ENCODE measurements at places on chromosomes 1 and 21.

GRCh38 chr1:155971910-155972809, 6.2 kb downstream of the ARHGEF2 start:
- no peak for DNase-seq

GRCh38 chr1:5594056-5594956, 397.9 kb downstream of the NPHP4 start:
- no peak for DNase-seq

DNA sequence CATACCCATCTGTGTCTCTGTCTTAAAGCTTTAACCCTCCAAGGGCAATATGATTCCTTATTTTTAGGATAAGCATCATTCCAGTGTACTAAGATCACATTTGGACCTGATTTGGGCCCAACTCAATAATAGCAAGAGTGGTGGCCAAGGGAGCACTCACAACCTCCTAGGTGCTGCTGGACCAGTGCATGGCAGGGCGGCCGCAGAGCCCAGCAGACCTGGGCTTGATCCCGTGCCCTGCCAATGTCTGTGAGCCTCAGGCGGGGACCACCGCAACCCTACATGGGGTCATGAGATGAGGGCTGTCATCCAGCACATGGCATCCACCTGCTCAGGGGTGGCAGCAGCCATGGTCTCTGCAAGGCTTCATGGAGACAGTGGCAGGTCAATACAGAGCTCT, 201.8 kb upstream of the TMEM51 start:
- no peak for DNase-seq

DNA sequence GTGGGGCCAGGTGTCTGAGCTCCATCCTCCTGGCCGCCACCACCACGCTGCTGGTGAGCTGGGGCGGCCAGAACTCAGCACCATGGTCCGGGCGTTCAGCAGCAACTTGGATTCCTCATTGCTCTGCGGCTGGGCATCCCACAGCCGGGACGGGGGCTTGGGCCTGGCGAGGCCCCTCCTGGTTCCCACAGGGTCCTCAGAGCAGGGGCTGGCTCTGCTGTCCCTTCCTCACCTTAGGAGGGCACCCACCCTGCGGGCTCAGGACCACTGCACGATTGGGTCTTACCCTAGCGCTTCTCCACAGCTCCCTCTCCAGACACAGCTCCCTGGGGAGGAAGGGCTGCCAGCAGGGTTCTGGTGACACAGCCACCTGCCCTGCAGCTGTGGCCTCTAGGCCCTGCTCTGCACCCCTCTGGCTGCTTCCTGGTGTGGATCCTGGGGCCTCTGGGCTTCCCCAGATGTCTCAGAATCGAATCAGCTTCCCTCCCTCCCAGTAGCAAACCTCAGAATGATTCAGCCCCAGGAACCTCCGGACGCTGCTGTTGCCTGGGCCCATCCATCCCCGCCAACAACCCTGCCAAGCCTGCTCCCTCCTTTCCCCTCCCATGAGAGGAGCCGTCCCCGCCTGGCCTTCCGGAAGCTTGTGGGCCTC, 25.0 kb downstream of the CRYAA start:
- no peak for DNase-seq

- DNase-seq, result no peak
These were observed 161.3 kb downstream of the NTPCR start for GRCh38 chr1:233111731-233112130.

DNA sequence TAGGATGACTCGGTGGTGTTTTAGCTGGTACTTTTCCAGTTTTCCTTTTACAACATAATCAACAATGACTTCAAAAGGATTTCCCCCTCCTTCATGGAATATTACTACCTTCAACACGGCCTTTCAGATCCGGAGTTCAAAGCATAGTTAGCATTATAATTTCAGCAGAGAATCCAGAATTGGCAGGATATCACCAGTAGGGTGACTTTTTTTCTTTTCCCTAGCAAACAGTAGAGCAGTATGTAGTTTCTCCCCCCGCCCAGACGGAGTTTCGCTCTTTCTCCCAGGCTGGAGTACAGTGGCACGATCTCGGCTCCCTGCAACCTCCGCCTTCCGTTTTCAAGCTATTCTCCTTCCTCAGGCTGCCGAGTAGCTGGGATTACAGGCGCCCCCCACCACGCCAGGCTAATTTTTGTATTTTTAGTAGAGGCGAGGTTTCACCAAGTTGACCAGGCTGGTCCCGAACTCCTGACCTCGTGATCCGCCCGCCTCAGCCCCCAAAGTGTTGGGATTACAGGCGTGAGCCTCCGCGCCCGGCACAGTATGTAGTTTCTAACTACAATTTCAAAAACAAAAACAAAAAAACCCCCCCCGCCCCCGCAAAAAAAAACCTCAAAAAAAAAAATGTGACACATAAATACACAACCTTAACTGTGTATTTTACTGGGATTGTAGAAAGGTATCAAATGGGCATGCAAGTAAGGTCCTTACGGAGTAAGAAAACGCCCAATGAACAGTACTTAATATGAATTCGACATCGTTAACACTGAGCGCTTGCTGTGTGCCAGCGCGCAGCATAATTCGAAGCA, 1.5 kb upstream of the COX20 start:
- no peak for DNase-seq

GRCh38 chr21:43025636-43026180, 49.9 kb downstream of the CBS start:
- DNase-seq, result no peak

GRCh38 chr1:204692841-204693356, 7.4 kb upstream of the LRRN2 start:
- no peak for DNase-seq

GRCh38 chr1:17400725-17401341, 28.8 kb downstream of the PADI6 start:
- DNase-seq, result no peak

DNA sequence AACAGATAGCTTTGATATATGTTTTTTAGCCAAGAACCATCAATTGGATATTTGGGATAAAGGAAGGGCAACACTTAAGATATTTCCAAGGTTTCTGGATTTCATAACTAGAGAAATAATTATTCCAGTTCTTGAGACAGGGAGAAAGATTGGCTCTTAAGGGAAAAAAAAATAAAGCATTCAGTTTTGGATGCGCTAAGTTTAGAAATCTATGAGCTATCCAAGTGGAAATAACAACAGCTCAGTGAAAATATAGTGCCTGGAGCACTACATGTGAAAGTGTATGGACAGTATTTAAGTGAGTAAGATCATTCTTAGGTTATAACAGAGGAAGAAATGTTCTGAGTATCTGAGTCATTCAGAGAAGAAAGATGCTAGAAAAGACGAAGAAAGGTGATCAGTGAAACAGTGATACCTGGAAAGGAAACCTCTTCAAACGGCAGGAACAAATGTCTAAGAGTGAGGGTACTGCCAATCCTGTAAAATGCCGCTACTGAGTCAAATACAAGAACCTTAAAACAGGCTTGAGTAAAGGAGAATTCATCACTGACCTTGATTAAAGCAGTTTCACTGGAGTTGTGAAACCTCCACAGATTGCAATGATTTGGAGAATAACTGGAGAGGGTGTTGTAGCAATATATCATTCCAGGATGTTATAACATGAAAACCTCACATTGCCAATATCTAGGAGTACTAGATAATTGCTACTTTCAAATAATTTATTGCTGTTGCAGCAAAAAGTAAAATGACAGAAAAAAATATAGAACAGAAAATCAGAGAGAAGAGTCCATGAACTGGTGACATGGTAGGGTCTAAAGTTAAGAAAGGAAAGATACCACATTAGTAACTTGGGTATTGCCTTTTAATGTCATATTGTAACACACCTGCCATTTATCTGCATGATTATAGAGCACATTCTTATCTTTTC, 482.1 kb upstream of the RGS18 start:
- DNase-seq, result no peak

DNA sequence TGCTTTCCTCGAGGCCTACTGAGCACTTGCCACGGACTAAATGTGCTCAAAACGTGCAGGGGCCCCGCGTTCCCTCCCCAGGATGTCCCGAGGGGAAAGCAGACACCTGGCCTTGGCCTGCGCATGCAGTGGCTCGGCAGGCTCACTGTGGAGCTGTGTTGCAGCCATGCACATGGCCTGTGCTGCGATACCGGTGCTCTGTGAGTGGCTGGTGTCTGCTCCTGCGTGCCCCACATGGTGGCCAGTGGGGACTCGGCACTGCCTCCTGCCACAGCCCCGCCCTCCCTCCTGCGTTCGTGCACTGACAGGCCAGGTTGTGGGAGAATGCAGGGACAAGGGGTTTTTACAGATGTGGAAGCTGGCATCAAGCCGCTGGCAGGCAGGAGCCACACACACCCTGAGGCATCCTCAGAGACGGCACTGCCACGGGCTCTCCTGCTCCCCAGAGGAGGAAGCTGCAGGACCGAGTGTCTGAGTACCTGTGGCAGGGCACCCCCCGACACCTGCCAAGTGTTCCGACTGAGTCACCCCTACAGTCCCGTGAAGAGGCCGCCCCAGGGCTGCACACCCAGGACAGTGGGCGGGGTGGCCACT, 16.9 kb upstream of the PTTG1IP start:
- DNase-seq, result no peak

- no peak for DNase-seq
These were observed 185.6 kb downstream of the CLEC20A start for GRCh38 chr1:178311164-178311563.

DNA sequence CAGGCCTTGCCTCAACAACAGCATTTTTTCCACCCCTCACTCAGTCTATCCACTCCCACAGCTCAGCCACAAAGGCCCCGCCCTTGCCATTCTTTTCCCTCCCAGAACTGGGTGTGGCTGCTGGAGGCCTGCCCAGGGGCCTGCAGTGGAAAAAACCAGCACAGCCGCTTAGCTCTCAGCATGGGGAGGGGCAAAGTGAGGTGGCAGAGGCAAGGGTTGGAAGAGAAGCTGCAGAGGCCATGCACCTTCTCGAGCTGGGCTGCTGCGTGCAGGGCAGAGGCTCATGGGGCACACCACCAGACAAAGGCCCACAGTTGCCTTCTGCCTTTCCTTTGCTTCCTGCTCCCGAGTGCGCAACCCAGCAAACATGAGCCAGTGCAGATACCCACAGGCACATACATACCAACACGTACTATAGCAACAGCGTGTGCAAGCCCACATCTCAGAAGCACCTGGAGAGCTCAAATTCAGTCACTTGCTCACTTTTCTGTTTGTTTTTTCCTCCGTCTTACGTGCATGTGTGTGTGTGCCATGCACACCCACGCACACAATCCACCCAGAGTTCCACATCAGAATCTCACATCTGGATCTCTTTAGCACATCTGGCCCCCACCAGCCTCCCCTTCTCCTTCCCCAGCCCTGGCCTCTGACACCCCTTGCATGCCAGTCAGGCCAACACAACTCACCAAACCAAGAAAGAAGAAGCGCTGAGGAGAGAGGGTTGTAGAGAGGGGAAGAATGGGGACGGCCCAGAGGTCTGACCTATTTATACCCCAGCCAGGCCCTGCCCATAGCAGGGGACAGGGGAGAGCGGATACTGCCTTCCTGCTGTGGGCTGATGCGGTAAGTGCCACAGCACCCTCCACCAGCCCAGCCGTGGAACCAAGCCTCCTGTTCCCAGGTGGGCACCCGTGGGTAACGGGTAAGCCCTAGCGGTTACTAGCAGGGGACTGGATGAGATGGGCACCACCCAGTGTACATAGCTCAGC, at the start of gene S100A4:
Gene S100A4 (minus strand): TSS at position 740 of the 989 bp plus-strand sequence. CDS start 1,012 bp downstream, outside the sequence.
- no peak for DNase-seq

DNA sequence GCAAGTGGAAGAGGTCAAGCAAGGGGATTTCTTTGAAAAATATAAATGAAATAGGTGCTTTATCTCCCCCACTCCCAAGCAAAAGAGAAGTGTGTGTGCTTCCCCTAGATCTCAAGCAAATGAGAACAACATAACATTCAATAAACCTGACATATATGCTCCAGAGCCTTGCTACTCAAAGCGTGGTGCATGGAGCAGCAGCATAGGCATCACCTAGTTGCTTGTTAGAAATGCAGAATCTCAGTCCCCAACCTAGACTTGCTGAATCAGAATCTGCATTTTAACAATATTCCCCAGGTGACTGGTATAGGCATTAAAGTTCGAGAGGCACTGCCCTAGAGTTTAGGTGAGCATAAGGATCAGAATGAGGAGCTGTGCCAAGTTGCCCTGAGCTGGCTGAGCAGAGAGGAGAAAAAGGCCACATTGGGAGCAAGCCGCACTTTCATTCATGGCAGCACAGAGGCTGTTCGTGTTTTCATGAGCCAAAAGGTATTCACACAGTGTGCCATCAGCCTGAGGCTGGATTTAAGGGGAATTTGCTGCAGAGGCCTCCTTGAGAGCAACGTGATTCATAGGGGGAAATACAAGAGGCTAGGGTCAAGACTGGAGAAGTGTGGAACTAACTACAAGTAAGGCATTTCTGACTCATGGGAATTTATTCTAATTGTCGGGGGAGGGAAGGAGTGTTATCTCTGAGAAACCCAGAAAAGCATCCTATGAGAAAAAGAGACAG, 14.3 kb upstream of the LPAR3 start:
- DNase-seq, result no peak

- no peak for DNase-seq
These were observed 31.0 kb downstream of the UCK2 start for GRCh38 chr1:165858364-165858823.

GRCh38 chr1:229131243-229132105, 139.4 kb upstream of the RAB4A start:
- DNase-seq, result no peak

- DNase-seq, result no peak
These were observed 28.9 kb downstream of the VANGL1 start for GRCh38 chr1:115670476-115671175.

DNA sequence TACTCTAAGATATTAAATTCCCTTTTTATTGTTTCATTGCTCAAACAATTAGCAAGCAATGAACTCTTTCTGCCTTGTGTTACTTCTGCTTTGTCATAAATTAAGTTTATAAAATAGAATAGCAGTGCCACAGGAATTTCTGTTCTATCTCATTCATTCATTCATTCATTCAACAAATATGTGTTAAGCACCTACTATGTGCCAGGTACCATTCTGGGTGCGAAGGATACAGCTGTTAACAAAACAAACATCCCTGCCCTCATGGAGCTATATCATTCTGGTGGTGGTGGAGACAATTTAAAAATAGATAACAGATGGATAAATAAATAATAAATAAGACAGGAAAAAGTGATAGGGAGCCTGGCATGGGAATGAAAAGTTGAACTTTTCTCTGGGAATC, 34.5 kb upstream of the AHCYL1 start:
- DNase-seq, result no peak

DNA sequence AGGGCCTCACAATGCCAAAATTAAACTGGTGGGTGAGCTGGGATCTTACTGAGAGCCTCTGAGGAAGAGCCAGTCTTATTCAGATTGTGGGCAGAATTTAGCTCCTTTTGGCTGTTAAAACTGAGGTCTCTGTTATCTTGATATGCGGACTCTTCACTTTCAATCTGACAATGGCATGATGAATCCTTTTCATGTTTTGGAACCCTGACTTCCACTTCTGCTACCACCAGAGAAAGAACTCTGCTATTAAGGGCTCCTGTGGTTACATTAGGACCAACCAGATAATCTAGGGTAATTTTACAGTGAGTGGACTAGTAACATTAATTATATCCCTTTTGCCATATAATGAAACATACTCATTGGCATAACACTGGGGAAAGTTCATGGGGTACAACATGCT, 219.0 kb downstream of the LRRIQ3 start:
- DNase-seq, result no peak
